IPS-NIHi11 (cell line): ENCODE measurements at places on chromosomes 13 and 19.

- no peak for DNase-seq
These were observed 421.8 kb downstream of the SPRY2 start for GRCh38 chr13:79919091-79919490.

DNA sequence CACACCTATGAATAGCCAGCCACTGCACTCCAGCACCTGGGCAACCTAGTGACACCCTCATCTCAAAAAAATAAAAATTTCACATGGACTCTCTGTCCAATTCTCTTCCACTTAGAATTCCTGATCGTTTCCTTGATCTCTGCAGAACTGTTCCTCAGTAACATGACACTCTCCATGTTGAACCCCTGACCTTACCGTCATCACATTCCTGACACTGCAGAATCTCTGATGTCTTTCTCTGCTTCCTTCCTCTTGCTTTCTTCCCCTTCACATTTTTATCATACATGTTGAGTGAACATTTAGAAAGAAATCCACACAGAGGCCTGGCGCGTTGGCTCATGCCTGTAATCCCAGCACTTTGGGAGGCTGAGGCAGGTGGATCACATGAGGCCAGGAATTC, 15.0 kb downstream of the ZNF114 start:
- no peak for DNase-seq

DNA sequence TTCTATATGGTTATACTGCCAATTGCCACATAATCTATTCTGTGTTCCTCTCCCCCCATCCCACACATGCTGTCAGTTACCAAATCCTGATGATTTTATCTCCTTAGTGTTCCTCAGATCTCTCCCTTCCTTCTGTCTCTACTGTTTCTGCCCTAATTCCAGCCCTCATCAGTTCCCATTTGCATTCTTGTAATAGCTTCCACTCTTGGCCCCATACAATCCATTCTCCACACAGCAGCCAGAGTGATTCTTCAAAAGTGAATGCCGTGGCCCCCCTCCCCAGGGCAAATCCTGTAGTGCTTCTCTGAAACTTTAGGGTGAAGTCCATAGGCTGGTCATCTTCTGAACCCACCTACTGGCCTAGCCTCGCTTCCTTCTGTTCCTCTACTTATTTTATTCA, 114.4 kb downstream of the ZAR1L start:
- DNase-seq, result no peak

DNA sequence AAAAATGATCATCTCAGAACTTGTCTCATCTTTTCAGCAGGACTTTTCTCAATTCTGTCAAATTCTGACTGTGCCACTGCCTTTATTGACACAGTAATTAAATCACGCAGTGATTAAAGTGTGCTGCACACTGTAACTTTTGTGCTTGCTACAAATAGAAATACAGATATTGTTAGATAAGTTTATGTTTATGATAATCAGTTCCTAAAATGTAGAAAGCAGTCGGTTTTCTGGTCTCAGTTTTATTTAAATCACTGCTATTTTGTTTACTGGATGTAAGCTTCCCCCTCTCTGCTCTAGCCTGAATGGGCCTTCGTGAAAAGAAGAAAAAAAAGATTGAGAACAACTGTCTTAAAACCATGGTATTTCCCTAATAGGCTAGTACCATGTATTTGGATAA, 258.8 kb upstream of the STARD13 start:
- no peak for DNase-seq

DNA sequence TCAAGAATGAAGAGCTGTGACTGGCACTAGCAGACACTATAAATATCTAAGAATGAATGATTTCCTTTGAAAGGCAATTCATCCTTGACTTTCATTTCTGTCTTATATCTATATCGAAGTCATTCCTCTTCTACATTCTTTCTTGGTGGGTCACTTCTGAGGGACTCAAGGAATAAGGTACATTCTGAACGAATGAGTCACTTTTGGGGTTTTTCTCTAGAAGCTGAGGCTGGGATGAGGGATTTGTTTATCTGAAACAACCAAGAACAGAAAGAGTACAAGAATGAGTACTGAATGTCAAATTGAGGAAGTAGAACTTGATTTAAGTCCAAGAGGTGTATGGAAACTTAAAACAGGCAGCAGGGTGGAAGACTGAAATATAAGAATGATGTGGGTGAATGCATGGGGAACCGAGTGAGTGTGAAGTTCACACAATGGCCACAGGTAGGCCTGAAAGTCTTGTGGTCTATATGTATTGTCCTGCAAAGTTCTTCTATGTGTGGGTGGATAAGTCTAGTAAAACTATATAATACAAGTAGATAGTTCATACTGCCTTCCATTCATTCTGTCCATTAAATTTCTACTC, 343.9 kb downstream of the OXGR1 start:
- DNase-seq, result no peak

DNA sequence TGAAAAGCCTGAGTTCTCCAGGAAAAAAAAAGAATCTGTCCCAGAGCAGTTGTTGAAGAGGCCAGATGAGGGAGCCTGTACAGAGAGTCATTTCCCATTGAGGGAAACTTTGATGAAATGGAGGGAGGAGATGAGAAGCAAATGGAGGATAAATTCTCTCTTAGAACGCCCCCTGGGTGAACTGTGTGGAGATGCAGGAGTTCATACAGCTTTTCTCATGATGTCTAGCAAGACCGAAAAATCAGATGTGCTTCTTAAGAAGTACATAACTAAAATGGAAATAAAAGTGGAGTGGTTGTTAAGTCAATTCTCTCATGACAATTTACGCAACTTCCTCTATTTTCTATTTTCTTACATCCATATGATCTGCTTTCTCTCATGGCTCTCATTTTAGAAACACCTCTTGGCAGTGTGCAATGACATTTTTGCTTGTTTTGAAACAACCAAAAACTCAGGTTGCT, 1263.1 kb downstream of the PCDH9 start:
- DNase-seq, result peak; percentile 47

DNA sequence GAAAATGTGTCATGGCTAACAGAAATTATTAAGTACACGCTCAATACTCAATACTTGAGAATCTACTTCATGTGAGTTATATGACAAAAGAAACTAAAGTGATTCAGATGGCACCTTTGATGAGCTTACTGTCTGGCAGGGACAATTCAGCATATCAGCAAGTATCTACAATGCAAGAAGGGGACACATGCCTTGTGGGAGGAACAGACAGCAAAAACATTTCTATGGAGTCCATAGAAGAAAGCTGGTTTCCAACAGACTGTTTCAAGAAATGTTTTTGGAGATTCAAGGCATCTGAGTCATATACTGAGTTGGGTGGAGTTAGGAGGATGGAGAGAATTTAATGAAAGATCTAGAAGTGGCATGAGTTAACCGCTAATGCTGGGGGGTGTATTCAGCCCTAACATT, 54.7 kb downstream of the MBNL2 start:
- DNase-seq, result no peak

DNA sequence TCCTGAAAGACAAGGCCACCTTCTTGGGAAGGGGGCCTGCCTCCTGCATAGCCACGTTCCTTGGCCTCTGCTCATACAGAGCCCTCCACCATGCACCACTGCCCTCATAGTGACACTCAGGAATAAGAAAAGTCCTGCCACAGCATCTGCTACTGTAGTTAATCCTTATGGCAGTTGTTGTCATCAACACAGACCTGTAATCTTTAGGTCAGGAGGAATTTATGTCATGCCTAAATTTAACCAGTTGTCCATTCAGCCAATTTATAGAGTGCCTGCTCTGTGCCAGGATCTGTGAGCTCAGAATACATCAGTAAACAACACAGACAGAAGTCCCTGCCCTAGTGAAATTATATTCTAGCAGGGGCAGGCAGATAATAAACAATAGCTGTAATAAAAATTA, 44.4 kb downstream of the FAM124A start:
- DNase-seq, result no peak

GRCh38 chr13:108003626-108004025, 211.7 kb downstream of the LIG4 start:
- no peak for DNase-seq

DNA sequence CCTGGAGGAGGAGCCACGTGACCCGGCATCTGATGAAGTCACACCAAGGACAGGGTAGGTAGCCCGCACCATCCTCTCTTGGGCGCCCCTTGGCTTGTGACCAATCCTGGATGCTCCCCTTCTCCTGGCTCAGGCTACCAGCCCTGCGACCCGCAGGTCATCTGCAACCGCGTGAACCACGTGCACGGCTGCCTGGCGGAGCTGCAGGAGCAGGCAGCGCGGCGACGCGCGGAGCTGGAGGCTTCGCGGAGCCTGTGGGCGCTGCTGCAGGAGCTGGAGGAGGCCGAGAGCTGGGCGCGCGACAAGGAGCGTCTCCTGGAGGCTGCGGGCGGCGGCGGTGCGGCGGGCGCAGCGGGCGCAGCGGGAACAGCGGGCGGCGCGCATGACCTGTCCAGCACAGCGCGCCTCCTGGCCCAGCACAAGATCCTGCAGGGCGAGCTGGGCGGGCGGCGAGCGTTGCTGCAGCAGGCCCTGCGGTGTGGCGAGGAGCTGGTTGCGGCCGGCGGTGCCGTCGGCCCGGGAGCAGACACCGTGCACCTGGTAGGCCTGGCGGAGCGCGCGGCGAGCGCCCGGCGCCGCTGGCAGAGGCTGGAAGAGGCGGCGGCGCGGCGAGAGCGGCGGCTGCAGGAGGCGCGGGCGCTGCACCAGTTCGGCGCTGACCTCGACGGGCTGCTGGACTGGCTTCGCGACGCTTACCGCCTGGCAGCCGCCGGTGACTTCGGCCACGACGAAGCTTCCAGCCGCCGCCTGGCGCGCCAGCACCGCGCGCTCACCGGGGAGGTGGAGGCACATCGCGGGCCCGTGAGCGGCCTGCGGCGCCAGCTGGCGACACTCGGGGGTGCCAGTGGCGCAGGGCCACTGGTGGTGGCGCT, 45.9 kb downstream of the SPTBN4 start:
- peak; percentile 81 for DNase-seq

GRCh38 chr13:50401049-50401505, 385.8 kb downstream of the KCNRG start:
- no peak for DNase-seq

GRCh38 chr13:39282400-39282972, 244.2 kb downstream of the NHLRC3 start:
- DNase-seq, result no peak

GRCh38 chr13:41811588-41812021, 149.3 kb downstream of the VWA8 start:
- no peak for DNase-seq

DNA sequence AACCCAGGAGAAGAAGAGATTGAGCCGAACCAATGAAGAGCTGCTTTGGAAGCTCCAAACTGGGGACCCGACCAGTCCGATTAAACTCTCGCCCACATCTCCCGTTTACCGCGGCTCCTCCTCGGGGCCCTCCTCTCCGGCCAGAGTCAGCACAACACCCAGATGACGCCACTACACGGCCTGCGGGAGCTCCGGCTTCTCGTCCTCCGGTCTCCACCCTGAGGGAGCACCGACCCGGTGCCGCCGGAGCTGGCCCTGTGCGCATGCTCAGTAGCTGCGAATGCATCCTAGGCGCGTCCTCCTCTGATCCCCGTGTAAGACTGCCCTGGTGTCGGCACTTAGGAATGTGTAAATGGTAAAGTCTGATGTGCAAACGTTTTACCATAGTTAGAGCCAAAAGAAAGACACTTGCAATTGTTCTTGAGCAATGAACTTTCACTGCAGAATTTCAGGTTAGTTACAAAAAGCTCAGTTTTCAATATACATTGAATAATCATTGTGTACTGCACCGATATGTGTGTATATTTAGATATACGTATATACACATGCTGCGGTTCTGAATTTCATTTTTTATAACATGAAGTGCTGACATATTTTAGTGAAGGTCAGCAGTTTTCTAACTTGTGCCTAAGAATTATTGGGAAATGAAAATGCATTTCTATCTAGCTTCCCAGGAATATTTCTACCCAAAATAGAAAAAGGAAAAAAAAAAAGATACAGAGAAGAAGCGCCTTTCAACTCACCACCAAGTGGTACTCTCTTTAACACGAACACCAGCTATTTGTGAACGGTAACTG, 92.2 kb downstream of the SLC7A1 start:
- DNase-seq, result peak; percentile 86

- DNase-seq, result no peak
These were observed 7.4 kb upstream of the FCGBP start for GRCh38 chr19:39941615-39942365.

- DNase-seq, result no peak
These were observed 538 bp downstream of the ACP7 start for GRCh38 chr19:39084732-39085080.

DNA sequence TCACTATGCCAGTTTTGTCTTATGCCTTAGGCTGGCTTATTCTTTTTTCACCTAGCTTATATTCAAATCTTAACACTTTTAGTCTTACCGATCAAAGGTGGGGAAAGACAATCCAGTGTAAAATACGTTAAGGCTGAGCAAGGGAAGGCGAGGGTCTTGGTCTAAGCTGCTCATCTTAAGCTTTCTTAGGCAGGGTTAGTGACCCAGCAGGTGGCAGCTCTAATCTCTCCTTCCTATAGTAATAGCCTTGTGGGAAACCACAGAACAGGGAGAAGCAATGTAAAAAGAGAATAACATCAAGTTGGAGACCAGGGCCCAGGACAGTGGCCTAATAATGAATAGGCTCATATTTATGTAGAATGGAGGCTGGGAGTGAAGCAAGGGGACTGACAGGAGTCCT, 45.9 kb downstream of the COG3 start:
- peak; percentile 14 for DNase-seq

DNA sequence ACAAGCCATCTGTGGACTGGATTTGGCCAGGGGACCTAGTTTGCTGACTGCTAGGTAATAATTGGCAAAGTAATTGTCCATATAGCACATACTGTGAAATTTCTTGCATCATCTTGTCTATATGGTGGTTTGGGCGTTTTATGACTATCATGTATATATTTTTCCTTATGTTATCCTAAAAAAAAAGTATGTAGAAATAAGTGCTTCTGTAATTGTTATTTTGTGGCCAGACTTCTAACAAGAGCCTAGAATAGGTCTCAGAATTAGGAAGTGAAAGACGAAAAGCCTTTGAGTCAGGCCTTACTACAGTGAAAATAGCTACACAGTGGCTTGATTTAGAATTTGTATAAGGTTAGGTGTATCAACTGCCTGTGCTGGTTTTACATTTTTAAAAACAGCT, 4.2 kb downstream of the FNDC3A start:
- no peak for DNase-seq

- no peak for DNase-seq
These were observed 20.0 kb downstream of the KLF12 start for GRCh38 chr13:74114202-74114601.
